WTC11 (cell line): ENCODE measurements at places on chromosomes 4 and X. TPM values are rescaled to one million over a fixed set of nuclear protein-coding genes. Genes with fewer than 3 reads are reported as not detected.

APBB2 gene
- total RNA-seq = 43.2 to 49.0 TPM (median 48.5 TPM) in 3 replicates

MAGEA2B gene
- 12.3 to 13.8 TPM (median 13.7 TPM) in 3 replicates for total RNA-seq

KDR gene
- 80.8 to 88.7 TPM (median 87.2 TPM) in 3 replicates for total RNA-seq

ARMCX4 gene
- 13.9 to 15.2 TPM (median 14.5 TPM) in 3 replicates for total RNA-seq

TRMT10A gene
- 3.3 to 4.5 TPM (median 3.7 TPM) in 3 replicates for total RNA-seq

PCDH7 gene
- 2.2 to 3.9 TPM (median 2.4 TPM) in 3 replicates for total RNA-seq

DNAAF6 gene
- total RNA-seq = not detected in 3 replicates

H2BW1 gene
- not detected in 3 replicates for total RNA-seq

KCNIP4 gene
- not detected in 3 replicates for total RNA-seq

POLN gene
- total RNA-seq = 2.5 to 3.5 TPM (median 2.8 TPM) in 3 replicates

NOA1 gene
- 32.5 to 35.7 TPM (median 33.0 TPM) in 3 replicates for total RNA-seq

COPS4 gene
- 26.9 to 30.9 TPM (median 28.7 TPM) in 3 replicates for total RNA-seq

NCAPG gene
- total RNA-seq = 54.7 to 61.9 TPM (median 55.9 TPM) in 3 replicates

MYOZ2 gene
- not detected in 3 replicates for total RNA-seq

ARHGEF38 gene
- not detected in 3 replicates for total RNA-seq

DNA sequence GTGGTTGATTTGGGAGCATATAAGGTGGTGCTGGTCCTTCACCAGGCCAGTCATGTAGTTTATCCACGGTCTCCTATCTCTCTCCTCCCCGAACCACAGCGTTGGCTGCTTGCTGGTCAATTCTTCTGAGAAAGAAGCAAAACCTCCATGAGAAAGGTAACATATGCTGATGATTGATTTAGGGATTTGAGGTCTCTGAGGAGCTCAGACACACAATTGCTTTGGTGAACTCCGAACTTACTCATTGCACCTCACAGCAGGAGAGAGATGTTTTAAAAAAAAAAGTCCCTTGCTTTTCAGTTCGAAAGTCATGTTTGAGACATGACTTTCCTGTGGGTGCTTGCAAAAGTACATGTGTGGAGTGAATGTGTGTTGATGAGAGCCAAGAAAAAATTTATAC is 100.2 kb downstream of the TSPAN7 start:
- H3K4me1 ChIP-seq = peaks cover 3% of the 10 kb centered on the region; the same call in 1 of the 2 replicates
- no peaks in the 10 kb centered on the region for H3K36me3 ChIP-seq
- no peak overlapping the region for H3K4me3 ChIP-seq
- DNase-seq = no peak
- H3K27ac ChIP-seq = no peak overlapping the region

- H3K4me1 ChIP-seq = no peaks in the 10 kb centered on the region
- no peak overlapping the region for H3K4me3 ChIP-seq
- DNase-seq = no peak
- no peak overlapping the region for H3K27ac ChIP-seq
These were observed 28.7 kb downstream of the ADH6 start for GRCh38 chr4:99190336-99190735.

- DNase-seq = no peak
- H3K36me3 ChIP-seq = no peaks in the 10 kb centered on the region
- H3K27me3 ChIP-seq = no peaks in the 10 kb centered on the region
These were observed 83.7 kb upstream of the FAM9C start for GRCh38 chrX:13128104-13128503.

- no peak overlapping the region for H3K27ac ChIP-seq
- H3K36me3 ChIP-seq = no peaks in the 10 kb centered on the region
- no peak for DNase-seq
- H3K27me3 ChIP-seq = peaks cover 11% of the 10 kb centered on the region
- H3K4me1 ChIP-seq = peaks cover 14% of the 10 kb centered on the region
These were observed 28.3 kb downstream of the CYTL1 start for GRCh38 chr4:4990857-4991540.

- H3K36me3 ChIP-seq = no peaks in the 10 kb centered on the region
- H3K4me3 ChIP-seq = no peak overlapping the region
- H3K4me1 ChIP-seq = 0 out of 2 replicates have a peak, but pooled peaks cover 2% of the 10 kb centered on the region
- no peak overlapping the region for H3K27ac ChIP-seq
These were observed 29.2 kb downstream of the MSX1 start for GRCh38 chr4:4888695-4889094.

- no peaks in the 10 kb centered on the region for H3K4me1 ChIP-seq
- H3K36me3 ChIP-seq = peaks cover 30% of the 10 kb centered on the region
- H3K27ac ChIP-seq = no peak overlapping the region
These were observed 87.6 kb downstream of the MRPL1 start for GRCh38 chr4:77950203-77950602.

GRCh38 chr4:52755426-52755825 is 4.2 kb upstream of the ERVMER34-1 start:
- no peak overlapping the region for H3K4me3 ChIP-seq
- H3K36me3 ChIP-seq = peaks cover 4% of the 10 kb centered on the region
- H3K4me1 ChIP-seq = peaks cover 2% of the 10 kb centered on the region
- H3K27me3 ChIP-seq = peaks cover 32% of the 10 kb centered on the region
- no peak overlapping the region for H3K27ac ChIP-seq
- DNase-seq = no peak

DNA sequence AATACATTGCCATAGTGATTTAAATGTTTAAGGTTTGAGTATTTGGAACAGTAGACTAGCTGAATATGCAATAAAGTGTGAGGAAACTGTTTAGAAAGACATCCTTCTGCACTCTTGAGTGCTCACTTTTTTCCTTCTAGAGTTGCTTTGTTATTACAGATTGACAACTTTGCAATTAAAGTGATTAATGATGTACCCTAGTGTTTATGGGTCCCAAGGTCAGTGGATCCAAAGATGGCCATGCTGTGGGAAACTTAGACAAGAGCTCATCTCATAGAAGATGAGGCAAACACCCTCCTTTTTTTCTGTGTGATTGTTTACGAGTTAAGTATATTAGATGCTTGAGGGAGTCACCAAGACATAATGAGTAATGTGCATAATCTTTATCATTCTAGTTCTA is 118.8 kb downstream of the PDLIM5 start:
- no peaks in the 10 kb centered on the region for H3K36me3 ChIP-seq
- no peak for DNase-seq
- H3K4me3 ChIP-seq = no peak overlapping the region
- no peak overlapping the region for H3K27ac ChIP-seq
- peaks cover 11% of the 10 kb centered on the region for H3K4me1 ChIP-seq

DNA sequence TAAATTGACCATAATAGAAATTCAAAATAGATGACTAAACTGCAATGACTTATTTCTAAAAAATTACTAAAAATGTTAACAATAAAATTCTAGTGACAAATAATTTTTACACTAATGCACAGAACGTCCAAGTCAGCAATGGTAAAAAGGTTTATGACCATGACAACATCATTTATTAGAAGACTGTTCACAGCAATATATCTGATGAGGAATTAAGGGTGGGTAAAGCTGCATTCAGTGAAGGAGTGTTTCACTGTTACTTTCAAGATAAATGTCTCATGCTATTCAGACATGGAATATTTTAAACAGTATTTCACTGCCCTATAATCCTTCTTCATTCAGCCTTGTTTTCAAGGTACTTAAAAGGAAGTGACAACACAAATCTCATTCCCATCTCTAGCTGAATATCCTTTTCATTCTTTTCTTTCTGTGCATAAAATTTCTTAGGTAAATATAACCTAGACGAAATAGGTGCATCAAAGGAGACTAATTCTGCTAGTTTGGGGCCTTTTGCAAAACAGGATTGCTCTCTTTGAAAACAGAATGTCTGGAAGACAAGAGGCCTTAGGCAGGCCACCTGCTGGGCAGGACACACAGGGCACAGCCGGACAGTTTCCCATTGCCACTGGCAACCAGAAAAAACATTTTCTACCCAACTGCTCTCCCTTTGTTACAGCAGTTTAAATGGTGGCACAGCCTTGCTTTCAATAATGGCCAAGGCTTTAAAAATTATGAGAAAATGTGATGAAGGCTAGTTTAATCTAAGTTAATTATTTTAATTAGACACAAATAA is 600.3 kb downstream of the SPRY1 start:
- DNase-seq = no peak
- H3K36me3 ChIP-seq = peaks cover 5% of the 10 kb centered on the region
- no peaks in the 10 kb centered on the region for H3K27me3 ChIP-seq
- H3K27ac ChIP-seq = no peak overlapping the region
- H3K4me3 ChIP-seq = no peak overlapping the region

DNA sequence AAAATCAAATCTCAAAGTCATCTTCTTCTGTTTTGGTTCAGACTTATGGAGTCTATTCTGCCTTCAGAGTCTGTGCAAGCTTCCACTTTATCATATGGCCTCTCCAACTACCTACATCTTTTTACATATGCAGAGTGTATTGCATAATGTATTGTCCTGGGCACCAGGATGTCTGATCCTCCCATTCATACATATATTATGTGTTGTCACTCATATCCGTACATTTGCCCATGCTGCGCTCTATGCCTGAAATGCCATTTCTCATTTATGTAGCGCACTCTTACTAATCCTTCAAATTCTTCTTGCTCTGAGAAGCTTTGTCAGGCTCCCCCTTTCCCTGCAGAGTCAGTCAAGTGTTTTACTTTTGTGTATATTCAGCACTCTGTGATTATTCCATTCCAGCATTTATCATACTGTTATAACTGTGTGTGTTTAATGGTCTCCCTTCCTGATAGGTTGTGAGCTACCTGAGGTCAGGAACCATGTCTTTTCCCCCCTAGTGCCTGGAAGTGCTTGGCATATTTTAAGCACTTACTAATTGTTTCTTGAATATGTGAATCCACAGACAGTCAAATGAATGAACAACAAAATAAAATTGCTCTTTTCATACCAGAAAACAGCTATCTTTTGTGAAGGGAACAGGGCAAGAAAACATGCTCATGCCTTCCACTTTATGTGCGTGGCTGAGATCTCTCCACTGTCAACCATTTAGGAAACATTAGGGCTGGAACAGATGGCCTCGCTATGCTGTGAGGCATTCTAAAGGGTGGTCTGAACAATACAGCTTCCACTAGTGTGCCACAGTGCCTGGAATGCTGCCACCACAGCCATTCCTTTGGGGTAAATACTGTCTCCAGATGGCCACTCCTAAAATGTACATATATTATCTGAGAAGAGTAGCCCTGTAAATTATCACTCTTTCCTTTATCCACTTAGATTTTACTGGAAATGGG is 81.8 kb downstream of the GLUD2 start:
- H3K36me3 ChIP-seq = no peaks in the 10 kb centered on the region
- peaks cover 4% of the 10 kb centered on the region; the same call in 1 of the 2 replicates for H3K4me1 ChIP-seq
- no peak for DNase-seq
- no peaks in the 10 kb centered on the region for H3K27me3 ChIP-seq
- no peak overlapping the region for H3K27ac ChIP-seq
- no peak overlapping the region for H3K4me3 ChIP-seq

- H3K4me1 ChIP-seq = peaks cover 5% of the 10 kb centered on the region; the same call in 1 of the 2 replicates
- H3K27me3 ChIP-seq = no peaks in the 10 kb centered on the region
- H3K36me3 ChIP-seq = no peaks in the 10 kb centered on the region
- H3K4me3 ChIP-seq = no peak overlapping the region
- no peak overlapping the region for H3K27ac ChIP-seq
These were observed 707.8 kb downstream of the STIM2 start for GRCh38 chr4:27568236-27568951.

DNA sequence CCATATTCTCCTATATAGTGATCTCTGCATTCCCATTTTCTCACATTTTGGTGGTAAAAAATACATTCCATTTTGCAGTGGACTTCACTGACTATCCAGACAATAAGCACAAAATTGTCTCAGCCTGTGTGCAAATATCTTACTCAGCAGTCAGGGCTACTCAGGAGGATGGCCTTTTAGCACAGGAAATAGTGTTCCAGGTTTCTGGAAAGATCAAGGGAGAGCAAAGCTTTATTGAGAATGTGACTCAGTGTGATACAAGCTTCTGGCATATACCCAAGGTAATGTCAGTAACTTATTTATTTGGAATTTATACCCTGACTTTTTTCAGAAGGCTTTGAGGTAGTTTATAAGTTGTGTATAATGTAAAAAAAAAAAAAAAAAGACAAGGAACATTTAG is 233.4 kb downstream of the TEX13A start:
- H3K4me1 ChIP-seq = 0 out of 2 replicates have a peak, but pooled peaks cover 2% of the 10 kb centered on the region
- H3K27ac ChIP-seq = no peak overlapping the region
- no peak overlapping the region for H3K4me3 ChIP-seq
- no peak for DNase-seq
- H3K27me3 ChIP-seq = no peaks in the 10 kb centered on the region
- H3K36me3 ChIP-seq = no peaks in the 10 kb centered on the region

- H3K36me3 ChIP-seq = no peaks in the 10 kb centered on the region
- H3K27ac ChIP-seq = no peak overlapping the region
- no peak for DNase-seq
- no peaks in the 10 kb centered on the region for H3K27me3 ChIP-seq
- H3K4me3 ChIP-seq = no peak overlapping the region
These were observed 75.7 kb upstream of the DCLK2 start for GRCh38 chr4:150002561-150002960.

GRCh38 chr4:40240040-40240653 is 43.3 kb downstream of the RHOH start:
- no peak overlapping the region for H3K4me3 ChIP-seq
- DNase-seq = no peak
- no peaks in the 10 kb centered on the region for H3K27me3 ChIP-seq
- peak overlapping the region; percentile 65; the same call in 1 of the 2 replicates for H3K27ac ChIP-seq
- 0 out of 2 replicates have a peak, but pooled peaks cover 7% of the 10 kb centered on the region for H3K4me1 ChIP-seq

GRCh38 chrX:73922856-73923455 is 360.0 kb downstream of the CHIC1 start:
- DNase-seq = no peak
- peaks cover 14% of the 10 kb centered on the region for H3K4me1 ChIP-seq
- no peak overlapping the region for H3K27ac ChIP-seq
- H3K36me3 ChIP-seq = no peaks in the 10 kb centered on the region

GRCh38 chr4:173506597-173507211 is 23.3 kb downstream of the HAND2 start:
- no peaks in the 10 kb centered on the region for H3K36me3 ChIP-seq
- H3K4me3 ChIP-seq = peak overlapping the region; percentile 64
- H3K27ac ChIP-seq = no peak overlapping the region
- peaks cover 100% of the 10 kb centered on the region for H3K27me3 ChIP-seq
- no peak for DNase-seq
- peaks cover 54% of the 10 kb centered on the region for H3K4me1 ChIP-seq

GRCh38 chr4:2183394-2183793 is 58.5 kb downstream of the HAUS3 start:
- no peaks in the 10 kb centered on the region for H3K4me1 ChIP-seq
- H3K27ac ChIP-seq = no peak overlapping the region
- H3K4me3 ChIP-seq = no peak overlapping the region
- DNase-seq = no peak

GRCh38 chr4:17630228-17630627 is 15.8 kb downstream of the MED28 start:
- peaks cover 83% of the 10 kb centered on the region for H3K36me3 ChIP-seq
- no peak overlapping the region for H3K27ac ChIP-seq
- no peaks in the 10 kb centered on the region for H3K4me1 ChIP-seq
- DNase-seq = no peak

DNA sequence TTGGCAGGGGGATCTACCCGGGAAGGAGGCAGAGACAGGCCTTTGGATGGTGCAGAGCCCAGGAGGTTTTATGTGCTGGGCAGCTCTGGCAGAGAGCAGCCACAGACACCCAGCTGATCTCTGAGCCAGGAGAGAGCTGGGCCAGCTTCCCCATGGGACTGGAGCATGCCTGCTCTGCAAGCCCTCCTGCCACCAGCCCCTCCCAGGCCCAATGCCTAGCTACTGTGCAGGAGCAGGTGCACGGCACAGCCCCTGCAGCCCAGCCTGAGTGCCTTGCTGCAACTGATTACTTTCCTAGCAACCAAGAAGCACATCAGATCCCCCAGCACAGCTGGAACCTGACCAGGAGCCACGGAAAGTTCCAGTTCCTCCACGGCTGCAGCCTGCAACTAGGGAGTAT is 57.8 kb upstream of the BEND2 start:
- no peak overlapping the region for H3K27ac ChIP-seq
- H3K4me3 ChIP-seq = no peak overlapping the region
- H3K36me3 ChIP-seq = peaks cover 18% of the 10 kb centered on the region
- DNase-seq = no peak
